ELR (cell line): ENCODE measurements at places on chromosomes 5 and 9.

DNA sequence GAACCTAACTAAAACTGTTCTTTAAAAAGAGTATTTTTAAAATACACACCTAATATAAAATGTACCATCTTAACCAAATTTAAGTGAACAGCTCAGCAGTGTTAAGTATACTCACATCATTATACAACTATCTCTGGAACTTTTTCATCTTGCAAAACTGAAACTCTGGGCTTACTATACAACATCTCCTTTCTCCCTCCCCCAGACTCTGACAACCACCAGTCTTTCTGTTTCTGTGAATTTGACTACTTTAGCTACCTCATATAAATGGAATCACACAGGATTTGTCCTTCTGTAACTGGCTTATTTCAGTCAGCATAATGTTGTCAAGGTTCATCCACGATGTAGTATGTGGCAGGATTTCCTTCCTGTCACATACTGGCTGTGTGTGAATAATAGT, 93.5 kb downstream of the FOXD1 start:
- no peak for DNase-seq

GRCh38 chr9:119453980-119454379, 84.7 kb upstream of the BRINP1 start:
- no peak for DNase-seq

DNA sequence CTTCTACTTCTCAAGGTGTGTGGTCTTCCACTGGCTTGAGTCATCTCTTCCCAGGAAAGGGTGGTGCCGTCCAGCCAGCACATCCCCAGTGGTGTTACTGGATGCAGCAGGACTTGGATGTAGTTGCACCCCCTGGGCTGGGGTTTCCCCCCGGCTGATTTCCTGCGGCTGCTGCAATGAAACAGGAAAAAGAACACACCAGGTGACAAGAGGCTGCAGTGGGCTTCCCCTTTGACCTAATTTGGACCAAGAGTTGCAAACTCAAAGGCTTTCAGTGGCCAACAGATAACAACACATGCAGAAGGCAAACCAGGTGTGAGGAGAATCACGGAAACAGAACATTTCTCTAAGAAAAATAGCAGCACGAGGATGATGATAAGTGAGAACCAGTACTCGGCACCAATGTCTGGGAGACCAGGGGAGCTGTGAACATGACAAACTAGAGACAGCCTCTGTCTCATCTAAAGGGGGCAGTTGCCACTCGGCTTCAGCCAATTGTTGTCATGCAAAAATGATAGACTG, 83.7 kb downstream of the PDE6A start:
- DNase-seq = peak; percentile 64

- DNase-seq = no peak
Measured at GRCh38 chr5:110356677-110357076, 369.8 kb downstream of the TMEM232 start.

GRCh38 chr9:90142580-90142979, 500.0 kb downstream of the DIRAS2 start:
- peak; percentile 53 for DNase-seq

DNA sequence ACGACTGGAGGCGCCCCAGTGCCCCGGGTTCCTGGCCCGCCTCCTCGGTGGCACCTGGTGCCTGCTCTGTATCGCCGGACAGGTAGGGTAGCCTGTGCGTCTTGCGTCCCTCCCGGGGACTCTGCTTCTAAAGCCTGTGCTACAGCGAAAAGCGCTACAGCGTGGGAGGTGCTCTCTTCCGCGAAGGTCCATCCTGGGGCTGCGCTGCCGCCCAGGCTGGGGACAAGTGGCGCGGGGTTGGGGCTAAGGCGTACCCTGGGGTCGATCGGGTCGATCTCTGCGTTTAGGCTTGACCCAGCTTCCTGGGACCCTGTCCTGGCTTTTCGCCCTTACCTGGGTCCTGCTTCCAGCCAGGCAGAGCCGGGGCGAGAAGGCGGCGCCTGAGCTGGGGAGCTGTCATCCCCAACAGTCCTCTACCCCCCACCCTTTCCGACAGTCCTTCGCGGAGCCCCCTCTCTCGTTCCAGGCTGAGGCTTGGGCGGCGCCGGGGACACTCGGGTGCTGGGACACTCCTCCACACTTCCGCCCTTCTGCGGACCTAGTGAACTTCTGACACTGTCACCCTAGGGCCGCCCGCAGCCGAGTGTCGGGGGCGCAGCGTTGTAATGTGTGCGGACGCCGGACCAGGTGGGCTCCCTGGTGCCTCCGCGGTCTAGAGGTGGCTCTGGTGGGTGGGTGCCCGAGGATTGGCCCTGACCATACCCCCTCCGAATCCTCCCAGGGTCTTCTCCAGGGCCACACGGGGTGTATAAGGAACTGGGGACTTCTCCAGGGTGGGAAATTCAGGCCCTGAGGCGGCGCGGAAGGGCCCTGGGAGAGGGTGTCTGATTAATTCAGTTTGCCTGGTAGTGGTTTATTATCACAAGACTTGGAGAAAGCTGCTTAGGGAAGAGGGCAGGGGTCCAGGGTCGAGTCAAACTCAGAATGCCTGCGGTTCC, 328.2 kb downstream of the SH3GL2 start:
- no peak for DNase-seq

GRCh38 chr5:137398154-137398553, 101.0 kb downstream of the SPOCK1 start:
- no peak for DNase-seq

GRCh38 chr9:96599298-96599697, 20.3 kb downstream of the CDC14B start:
- DNase-seq = no peak

DNA sequence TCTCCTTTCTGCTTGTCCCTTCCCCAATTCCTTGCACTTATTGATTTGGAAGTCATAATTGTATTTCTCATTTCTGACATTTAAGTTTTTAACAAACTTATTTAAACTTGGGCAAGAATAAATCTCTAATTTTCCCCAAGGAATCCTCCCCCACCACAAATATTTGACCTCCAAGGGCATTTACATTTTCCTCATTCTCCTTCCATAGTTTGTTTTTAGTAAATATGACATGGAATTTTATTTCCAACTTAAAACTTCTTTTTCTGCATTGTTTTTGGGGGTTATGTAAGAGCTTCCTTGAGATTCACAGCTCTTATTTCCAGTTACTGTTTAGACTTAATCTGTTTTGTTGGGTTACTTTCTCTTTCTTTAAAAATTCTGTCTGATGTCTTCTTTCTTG, 64.9 kb downstream of the ZNF618 start:
- no peak for DNase-seq

DNA sequence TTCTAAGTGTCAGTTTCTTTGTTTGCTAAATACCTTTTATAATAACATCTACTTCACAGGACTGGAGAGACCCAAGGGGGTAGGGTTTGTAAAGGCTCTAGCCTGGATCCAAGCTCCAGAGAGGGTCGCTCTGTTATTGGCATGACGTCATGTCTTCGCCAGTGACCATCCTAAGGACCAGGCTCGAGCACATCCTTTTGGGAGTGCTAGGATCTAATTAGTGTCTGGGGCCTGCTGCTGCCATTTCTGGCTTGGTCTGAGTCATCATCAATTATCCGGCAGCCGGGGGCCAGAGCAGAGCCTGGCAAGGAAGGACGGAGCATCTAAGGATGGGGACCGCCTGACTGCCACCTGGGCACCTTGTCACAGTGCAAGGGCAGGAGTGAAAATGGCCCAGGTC, 153.0 kb downstream of the NSG2 start:
- no peak for DNase-seq

GRCh38 chr9:132487980-132488535, 78.0 kb downstream of the CFAP77 start:
- DNase-seq = no peak

DNA sequence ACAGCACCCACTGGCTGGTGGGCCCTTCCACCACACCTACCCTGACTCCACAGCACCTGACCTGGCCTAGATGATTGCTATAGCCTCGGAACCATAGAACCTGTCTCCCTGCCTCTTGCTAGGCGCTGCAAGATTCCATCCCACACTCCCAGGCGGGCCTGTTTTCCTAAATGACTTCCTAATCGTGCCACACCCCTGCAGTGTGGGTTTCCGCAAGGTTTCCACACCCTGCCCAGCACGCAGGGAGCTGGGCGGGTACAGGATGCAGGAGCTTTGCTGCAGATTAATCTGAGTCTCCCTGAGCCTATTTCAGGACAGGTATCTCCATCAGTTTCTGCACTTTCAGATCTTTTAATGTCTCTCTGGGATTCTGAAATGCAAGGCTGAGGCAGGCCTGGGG, 62.9 kb downstream of the SHB start:
- no peak for DNase-seq

DNA sequence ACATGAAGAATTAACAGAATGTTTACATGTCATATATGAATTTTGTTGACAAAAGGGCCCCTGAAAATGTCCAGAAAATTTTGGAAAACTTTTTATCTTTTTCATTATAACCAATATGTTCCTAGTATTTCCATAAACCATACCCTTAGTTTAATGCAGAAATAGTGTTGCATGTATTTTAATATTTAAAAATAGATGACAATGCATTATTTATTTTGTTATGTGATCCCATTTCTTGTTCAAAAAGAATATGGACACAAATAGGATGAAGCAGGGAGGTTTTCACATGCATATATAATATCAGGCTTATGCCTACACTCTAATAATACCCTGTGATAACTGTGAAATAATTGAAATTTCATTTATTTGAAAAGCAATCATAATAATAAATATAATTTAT, 500.5 kb downstream of the CDH18 start:
- no peak for DNase-seq

DNA sequence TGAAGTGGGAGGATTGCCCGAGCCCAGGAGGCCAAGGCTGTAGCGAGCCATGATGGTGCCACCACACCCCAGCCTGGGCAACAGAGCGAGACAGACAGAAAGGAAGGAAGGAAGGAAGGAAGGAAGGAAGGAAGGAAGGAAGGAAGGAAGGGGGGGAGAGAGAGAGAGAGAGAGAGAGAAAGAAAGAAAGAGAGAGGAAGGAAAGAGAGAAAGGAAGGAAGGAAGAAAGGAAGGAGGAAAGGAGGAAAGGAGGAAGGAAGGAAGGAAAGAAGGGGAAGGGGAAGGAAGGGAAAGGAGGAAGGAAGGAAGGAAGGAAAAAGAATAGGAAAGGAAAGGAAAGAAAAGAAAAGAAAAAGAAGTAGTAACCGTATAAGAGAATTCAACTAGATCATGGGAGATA, 20.8 kb upstream of the LHFPL2 start:
- DNase-seq = no peak

DNA sequence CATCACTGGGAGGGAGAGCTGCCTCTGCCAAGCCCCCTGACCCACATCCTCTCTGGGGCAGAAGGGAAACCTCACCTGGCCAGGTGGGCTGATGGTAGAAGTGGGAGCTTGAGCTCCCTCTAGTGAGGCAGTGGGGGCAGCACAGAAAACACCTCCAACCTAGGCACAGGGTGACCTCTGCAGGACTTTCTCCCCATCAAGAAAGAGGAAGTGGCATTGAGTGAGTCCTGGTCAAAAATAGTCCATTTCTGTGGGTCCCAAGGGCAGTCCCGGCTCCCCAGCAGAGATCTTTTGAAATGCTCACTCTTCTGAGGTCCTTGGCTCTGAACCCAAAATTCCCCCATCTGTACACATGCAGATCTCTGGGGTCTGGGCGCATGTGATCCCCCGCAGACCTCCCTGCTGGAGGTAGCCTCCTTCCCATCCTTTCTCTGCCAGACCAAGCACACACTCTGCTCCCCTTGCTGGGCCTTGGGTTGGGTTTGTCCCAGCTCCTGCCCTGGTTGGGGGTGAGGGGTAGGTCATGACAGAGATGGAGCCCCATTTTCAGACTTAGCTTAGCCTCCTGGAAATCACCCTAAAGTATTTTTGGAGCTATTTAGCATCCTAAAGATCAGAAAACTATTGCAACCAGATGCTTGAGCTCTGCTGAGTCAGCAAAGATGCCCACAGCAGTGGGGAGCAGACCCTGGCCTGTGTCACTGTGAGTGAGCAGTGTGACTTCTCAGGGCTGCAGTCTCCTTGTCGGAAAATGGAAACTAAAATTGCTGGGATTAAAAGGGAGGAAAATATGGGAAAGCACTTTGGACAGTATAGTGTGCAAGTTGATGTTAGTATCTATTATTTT, 41.6 kb upstream of the LCP2 start:
- DNase-seq = no peak

- no peak for DNase-seq
Measured at GRCh38 chr5:60178101-60178500, 284.6 kb upstream of the PDE4D start.

GRCh38 chr5:148963664-148964063, 99.2 kb downstream of the SH3TC2 start:
- no peak for DNase-seq

DNA sequence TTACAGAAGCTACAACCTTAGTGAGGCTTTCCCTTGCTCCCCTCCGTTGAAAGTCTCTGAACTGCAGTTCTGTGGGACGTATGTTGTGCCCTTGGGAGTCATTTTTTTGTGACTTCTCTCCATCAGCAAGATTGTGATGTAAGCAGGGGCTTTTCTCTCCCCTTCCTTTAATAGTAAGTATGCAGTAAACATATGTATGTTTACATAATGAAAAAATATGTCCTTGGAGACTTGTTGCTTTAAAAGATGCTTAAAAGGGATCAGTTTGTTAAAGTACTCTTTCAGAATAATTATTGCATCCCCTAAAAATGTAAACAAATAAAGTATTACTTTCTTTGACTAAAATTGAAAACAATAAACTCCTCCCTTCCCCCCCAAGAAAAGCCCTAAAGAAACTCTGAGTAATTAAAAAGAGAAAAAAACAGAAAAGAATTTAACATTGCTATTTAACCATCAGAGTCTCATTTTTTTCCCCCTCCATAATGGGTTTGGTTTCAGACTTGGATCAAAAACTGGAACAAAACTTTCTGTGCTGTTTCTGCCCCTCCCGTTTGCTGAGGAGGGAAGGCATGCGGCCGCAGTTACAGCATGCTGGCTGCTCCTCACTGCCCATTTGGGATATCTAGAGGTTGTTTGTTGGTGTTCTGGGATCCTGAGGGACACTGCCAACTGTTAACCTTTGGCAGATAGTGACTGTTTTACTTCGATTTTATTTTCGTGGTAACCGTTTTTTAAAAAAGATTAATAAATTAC, 40.2 kb downstream of the TRIO start:
- DNase-seq = no peak

- no peak for DNase-seq
Measured at GRCh38 chr5:10685115-10685521, 75.9 kb downstream of the DAP start.

DNA sequence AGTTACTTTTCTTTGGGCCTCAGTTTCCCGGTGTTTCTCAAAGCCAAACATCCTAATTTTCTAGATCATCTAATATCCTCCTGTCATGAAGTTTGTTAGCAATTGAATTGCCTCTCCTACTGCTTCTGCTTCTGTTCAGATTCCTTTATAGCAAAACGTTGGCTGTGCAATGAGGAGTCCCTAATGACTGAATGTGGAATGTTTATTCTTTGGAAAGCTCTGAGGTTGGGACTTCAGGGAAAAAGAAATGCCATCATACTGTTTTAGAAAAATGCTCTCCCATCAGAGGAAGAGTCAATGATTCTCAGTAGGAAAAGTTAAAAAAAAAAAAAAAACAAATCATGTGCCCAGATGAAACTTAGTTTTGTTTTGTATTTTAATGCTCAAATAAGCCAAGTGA, 268.7 kb upstream of the PAPPA start:
- no peak for DNase-seq

GRCh38 chr9:132538071-132538470, 44.3 kb upstream of the BARHL1 start:
- DNase-seq = no peak

GRCh38 chr5:160369990-160370712, at the start of gene C1QTNF2:
Gene C1QTNF2 (minus strand): TSS chr5:160370626. CDS start chr5:160355011, 15,615 bp downstream.
- peak; percentile 77 for DNase-seq

- no peak for DNase-seq
Measured at GRCh38 chr5:39697881-39698280, 273.1 kb upstream of the DAB2 start.
